A673 (cell line): ENCODE measurements at places on chromosomes 6 and 20.

DNA sequence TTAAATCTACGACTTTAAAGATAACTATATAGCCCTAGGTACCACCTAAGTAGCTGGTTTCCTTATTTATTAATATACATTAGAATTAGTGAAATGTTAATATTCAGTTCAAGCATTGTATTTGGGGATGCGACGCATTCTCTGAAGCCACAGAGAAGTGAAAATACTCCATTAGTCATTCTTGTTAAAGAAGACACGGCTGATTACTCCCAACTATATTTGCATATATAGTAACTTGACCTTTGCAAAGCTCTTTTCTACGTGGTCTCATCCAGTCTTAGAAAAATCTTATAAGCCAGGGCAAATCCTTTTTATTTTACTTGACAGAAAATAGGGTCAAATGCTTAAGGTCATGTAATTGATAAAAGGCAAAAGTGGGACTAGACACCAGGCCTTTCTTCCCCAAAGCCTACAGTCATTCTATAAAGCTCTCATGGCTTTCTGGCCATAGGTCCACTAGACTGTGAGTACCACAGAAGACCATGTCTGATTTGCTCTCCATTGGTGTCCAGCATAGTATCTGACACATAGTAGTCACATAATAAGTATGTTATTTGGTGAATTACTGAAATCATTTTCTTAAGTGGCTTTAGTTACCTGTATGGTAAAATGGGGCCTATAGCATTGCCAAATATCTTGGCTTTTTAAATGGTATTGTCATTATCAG, 11.3 kb downstream of the ZHX3 start:
- no peak overlapping the region for H3K4me3 ChIP-seq
- H3K27ac ChIP-seq = no peak overlapping the region
- H3K4me1 ChIP-seq = no peaks in the 10 kb centered on the region
- no peak for DNase-seq

- H3K27ac ChIP-seq = peak overlapping the region; percentile 75
- DNase-seq = peak; percentile 71
- H3K4me1 ChIP-seq = peaks cover 54% of the 10 kb centered on the region
- H3K36me3 ChIP-seq = peaks cover 7% of the 10 kb centered on the region
- no peaks in the 10 kb centered on the region for H3K27me3 ChIP-seq
Observed at GRCh38 chr20:10671919-10672623, 1.7 kb downstream of the JAG1 start.

GRCh38 chr6:32406857-32407256, at the start of gene BTNL2:
TSS of gene BTNL2 (minus strand) at chr6:32407181. CDS start at chr6:32407123, 58 bp downstream.
- H3K4me3 ChIP-seq = no peak within 1 kb of the TSS
- H3K27me3 ChIP-seq = peaks cover 63% of the 10 kb centered on the region
- no peak within 1 kb of the TSS for H3K27ac ChIP-seq
- no peak for DNase-seq
- H3K36me3 ChIP-seq = no peaks in the 10 kb centered on the region

DNA sequence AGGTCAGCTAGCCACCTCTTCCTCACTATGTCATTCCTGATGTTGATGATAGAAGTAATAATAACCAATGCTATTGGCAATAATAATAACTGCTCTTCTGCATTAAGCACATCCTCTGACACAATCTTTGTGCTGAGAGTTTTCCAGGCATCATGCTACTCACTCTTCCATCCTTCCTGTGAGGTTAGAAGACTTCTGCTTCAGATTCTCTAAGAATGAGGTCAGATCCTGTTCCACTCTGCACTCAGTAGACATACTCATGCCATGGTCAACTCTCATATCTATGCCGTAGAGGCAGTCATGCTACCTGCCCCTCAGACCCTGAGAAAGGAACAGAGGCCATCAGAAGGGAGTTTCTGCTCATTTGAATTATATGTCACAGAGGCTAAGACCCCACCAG, 98.1 kb upstream of the TOP1 start:
- H3K27ac ChIP-seq = no peak overlapping the region
- H3K4me3 ChIP-seq = no peak overlapping the region
- no peaks in the 10 kb centered on the region for H3K36me3 ChIP-seq

- no peak overlapping the region for H3K4me3 ChIP-seq
- no peaks in the 10 kb centered on the region for H3K27me3 ChIP-seq
- no peak for DNase-seq
- H3K27ac ChIP-seq = no peak overlapping the region
- H3K36me3 ChIP-seq = no peaks in the 10 kb centered on the region
Observed at GRCh38 chr6:60695232-60695631, 1590.8 kb downstream of the KHDRBS2 start.

DNA sequence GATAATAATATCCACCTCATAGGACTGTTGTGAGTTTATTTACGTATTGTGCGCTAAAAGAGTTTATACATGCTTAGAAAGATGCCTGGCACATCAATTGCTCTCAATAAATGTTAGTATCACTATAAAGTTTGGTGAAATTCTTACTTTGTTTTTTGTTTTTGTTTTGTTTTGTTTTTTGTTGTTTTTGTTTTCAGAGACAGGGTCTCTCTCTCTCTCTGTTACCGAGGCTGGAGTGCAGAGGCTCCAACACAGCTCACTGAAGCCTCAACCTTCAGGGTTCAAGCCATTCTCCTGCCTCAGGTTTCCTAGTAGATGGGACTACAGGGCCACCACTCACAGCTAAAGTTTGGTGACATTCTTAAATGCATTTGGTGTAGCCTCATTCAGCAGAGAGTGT, 32.2 kb upstream of the BTN3A2 start:
- peaks cover 13% of the 10 kb centered on the region for H3K4me1 ChIP-seq
- no peaks in the 10 kb centered on the region for H3K36me3 ChIP-seq
- no peak overlapping the region for H3K27ac ChIP-seq
- H3K27me3 ChIP-seq = no peaks in the 10 kb centered on the region
- H3K4me3 ChIP-seq = peak overlapping the region; percentile 61
- no peak for DNase-seq

- DNase-seq = peak; percentile 58
- H3K4me3 ChIP-seq = no peak overlapping the region
- H3K27me3 ChIP-seq = no peaks in the 10 kb centered on the region
- peaks cover 8% of the 10 kb centered on the region for H3K4me1 ChIP-seq
Observed at GRCh38 chr6:20340068-20340848, 61.4 kb upstream of the E2F3 start.

GRCh38 chr20:22346716-22347115, 237.7 kb downstream of the FOXA2 start:
- no peak overlapping the region for H3K4me3 ChIP-seq
- H3K36me3 ChIP-seq = no peaks in the 10 kb centered on the region
- H3K4me1 ChIP-seq = no peaks in the 10 kb centered on the region
- H3K27me3 ChIP-seq = peaks cover 29% of the 10 kb centered on the region
- no peak overlapping the region for H3K27ac ChIP-seq

DNA sequence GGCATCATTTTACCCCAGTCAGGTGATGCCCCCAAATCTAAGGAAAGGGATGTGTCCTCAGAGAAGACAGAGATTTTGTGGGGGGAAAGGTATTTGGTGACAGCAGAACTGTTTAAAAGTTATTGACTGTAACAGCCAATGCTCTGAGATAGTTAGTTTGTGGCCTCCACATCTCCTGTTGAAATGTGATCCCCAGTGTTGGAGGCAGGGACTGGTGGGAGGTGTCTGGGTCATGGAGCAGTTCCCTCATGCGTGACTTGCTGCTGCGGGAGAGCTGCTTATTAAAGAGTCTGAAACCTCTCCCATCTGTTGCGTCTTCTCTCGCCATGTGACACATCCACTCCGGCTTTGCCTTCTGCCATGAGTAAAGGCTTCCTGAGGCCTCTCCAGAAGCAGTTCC, 282.8 kb upstream of the FOXQ1 start:
- H3K4me1 ChIP-seq = peaks cover 7% of the 10 kb centered on the region
- no peak overlapping the region for H3K4me3 ChIP-seq
